Upper lobe of right lung (tissue), 1 donor: ENCODE measurements at places on chromosomes 4 and X. TPM values are rescaled to one million over a fixed set of nuclear protein-coding genes. Genes with fewer than 3 reads are reported as not detected.

DNA sequence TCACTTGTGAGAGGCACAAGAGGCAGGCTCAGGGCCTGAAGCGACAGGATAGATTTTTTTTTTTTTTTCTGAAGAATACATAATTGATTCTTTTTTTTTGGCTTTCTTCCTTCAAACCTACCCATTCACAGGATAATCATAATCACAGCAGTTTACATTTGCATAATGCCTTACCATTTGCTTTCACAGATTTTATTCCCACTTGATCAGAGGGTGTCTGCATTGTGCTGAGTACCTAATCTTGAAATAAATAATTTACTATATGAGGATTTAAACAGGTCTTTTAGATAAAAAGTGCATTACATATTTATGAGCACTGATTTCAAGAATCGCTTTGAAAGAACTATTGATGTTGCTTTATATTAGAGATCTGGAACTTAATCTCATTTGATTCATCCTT is 219.3 kb downstream of the SPRY1 start:
- no peak for DNase-seq

Gene GALNTL6
- total RNA-seq, result 0.20 TPM

DNA sequence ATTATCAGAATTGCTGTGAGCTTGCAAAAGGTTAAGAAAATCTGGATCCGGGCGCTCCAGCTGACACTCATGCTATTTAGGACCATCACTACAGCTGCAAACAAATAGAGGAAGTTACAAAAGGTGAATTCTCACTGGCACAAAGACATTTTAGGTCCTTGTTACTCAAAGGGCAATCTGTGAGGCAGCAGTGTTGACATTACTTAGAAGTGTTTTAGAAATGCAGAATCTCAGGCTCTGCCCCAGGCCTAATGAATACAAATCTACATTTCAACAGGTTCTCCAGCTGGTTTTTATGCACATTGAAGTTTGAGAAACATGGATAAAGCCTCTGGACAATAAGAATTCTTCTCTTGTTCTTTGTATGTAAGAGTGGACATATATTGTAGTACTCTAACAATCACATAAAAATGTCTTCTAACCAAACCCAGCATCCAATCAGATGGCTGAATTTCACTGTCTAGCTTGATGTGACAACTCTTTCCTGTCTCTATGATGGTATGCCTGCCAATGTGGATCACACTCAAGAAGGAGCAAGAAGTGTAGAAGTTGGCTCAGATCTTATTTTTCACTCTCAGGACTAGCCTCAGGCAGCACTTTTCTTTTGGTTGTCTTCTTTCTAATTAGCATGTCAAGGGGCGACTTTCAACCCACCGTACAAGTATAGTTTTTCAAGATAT is 18.8 kb downstream of the SLC7A11 start:
- DNase-seq, result no peak

Gene PNMA5
- total RNA-seq, result not detected

GRCh38 chr4:137609718-137610430 is 77.6 kb upstream of the PCDH18 start:
- DNase-seq, result no peak

- no peak for DNase-seq
Observed at GRCh38 chr4:101699441-101700124, 90.9 kb upstream of the BANK1 start.

- no peak for DNase-seq
Observed at GRCh38 chr4:126097155-126097799, 782.5 kb downstream of the FAT4 start.

- no peak for DNase-seq
Observed at GRCh38 chr4:184041156-184041555, 136.0 kb downstream of the STOX2 start.

- no peak for DNase-seq
Observed at GRCh38 chrX:114964374-114964773, 53.0 kb downstream of the IL13RA2 start.

Gene PRKG2
- total RNA-seq, result 8.1 TPM

Gene SHOX
- not detected for total RNA-seq

DNA sequence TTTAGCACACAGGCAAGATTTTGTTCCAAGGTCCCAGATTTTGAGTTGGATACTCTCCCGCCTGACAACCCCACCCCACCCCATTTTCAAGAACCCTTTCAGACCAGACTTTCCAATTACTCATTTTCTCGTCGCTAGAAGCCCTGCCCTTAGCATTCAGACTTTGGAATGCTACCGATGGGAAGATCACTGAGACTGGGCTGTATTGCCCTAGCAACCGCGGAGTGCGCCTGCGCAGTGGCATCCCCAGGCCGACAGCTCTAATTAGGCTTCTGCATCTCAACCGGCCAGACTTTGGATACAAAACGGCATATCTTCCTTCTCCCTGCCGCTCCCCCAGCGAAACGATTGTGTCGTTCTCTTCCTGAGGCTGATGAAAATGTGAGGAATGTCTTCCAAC is 3.4 kb downstream of the MAGEE2 start:
- DNase-seq, result no peak
